ENCODE measurements at places on chromosomes 11 and 22.

DNA sequence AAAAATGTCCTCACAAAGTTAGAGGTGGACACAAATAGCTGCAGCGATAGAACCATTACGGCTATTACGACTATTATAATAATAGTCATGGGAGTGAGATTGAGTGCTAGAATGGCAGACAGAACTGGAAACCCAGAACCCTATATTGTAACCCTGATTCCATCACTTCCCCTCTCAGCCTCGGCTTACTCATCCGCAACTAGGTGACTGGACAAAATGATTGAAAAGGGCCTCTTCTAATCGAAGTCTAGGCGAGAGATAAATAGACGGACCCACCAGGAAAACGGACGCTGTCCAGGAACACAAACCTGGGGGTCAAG lies 629 bp downstream of the PSMA1 start:
- DNase-seq, result no peak

DNA sequence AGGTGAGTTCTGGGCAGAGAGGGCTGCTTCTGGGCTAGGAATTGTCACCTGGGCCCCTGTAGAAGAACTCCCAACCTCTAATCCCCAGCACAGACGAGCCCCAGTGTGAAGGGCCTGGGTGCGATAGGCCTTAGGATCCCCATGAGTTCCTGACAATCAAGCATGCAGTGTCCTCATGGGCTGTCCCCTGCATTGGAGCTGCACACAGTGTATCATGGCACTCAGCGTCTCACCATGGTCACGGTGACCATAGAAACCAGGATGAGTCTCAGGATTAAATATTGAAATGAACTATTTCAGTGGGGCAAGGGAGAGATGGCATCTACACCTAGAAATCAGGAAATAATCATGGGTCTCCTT lies 292 bp downstream of the SCGB2A1 start:
- no peak for DNase-seq

DNA sequence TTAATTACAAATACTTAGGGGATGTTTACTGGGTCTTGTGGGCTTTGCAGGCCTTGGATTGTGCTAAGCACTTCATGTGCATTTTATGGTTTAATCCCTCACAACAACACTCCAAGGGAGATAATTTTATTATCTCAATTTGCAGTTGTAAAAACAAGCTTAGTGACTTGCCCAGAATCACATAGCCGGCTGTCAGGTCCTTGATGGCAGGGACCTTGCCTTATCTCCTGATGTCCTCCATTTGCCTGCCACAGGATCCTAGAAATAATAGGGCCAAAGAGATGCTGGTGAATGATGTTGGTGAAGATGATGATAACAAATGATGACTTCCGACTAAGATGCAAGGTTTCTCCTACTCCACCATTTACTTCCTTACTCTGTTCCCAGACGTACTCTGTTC lies 385.4 kb downstream of the TMEM135 start:
- no peak for DNase-seq

GRCh38 chr22:46349681-46350080 lies 14.2 kb downstream of the TRMU start:
- DNase-seq, result no peak

- no peak for DNase-seq
Measured at GRCh38 chr11:121435551-121436511, 16.3 kb upstream of the SORL1 start.

GRCh38 chr11:63489879-63490278 lies 1.1 kb downstream of the PLAAT5 start:
- DNase-seq, result no peak

- DNase-seq, result no peak
Measured at GRCh38 chr22:48745842-48746788, 1081.6 kb downstream of the BRD1 start.

DNA sequence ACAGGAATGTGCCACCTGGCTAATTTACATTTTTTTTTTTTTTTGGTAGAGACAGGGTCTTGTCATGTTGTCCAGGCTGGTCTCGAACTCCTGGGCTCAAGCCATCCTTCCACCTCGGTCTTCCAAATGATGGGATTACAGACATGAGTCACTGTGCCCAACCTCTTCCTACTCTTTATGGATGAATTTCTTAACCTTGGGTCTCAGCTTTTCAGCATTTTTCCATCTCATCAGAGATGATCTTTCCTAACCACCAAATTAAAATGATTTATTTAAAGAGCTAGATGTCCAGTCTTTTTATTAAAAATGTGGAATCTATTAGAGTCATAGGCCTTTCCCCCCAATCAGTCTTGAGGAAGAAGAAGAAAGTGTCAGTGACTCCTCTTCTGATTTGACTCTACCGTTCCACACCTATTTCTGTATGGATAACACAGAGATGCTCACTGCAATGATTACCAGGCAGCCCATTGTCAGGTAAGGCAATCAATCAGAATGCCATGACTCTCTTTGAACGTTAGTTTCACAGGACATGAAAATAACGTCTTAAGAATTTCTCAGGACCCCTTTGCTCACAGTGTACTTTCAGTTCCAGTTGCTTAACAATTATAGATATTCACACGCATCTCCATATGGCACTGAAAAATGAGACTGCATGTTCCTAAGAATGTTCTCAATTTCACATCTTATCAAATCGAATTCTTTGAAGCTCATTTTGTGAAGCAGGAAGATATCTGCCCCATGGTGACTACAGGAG lies 51.0 kb downstream of the MIAT start:
- no peak for DNase-seq

- DNase-seq, result no peak
Measured at GRCh38 chr11:70504246-70505020, 106.1 kb downstream of the CTTN start.

DNA sequence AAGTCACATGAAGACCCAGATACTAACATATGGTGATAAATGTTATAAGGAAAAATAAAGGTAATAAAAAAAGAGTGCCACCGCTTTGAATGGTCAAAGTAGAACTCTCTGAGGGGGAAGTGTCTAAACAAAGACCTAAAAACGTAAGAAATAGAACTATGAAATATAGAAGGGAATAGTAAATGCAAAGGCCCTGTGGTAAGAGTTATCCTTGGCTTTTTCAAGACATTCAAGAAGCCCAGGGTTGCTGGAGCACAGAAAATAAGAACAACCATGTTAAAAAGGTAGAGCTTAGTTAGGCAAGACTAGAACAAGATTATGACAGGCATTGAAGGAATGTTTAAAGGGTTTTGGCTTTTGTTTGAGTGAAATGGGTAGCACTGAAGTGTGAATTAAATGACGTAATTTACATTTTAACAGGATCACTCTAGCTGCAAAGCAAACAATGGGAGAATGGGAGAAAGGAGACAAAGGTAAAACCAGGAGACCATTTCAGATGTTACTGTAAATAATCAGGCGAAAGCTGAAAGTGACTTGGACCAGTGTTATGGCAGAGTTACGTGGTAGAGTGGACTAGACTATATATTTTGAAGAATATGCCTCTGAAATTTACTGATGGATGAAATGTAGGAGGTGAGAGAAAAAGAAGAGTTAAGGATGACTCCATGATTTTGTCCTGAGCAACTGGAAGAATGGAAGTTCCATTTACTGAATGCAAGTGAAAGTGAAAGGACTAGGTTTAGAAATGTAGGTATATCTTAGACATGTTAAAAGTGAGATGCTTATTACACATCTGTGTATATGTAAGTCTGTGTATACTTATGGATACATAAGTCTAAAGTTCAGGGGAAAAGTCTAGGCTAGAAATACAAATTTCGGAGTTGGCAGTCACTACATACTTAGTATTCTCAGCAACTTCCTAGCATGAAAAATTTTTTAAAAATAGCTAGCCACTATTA lies 28.5 kb downstream of the BTBD10 start:
- DNase-seq, result no peak

DNA sequence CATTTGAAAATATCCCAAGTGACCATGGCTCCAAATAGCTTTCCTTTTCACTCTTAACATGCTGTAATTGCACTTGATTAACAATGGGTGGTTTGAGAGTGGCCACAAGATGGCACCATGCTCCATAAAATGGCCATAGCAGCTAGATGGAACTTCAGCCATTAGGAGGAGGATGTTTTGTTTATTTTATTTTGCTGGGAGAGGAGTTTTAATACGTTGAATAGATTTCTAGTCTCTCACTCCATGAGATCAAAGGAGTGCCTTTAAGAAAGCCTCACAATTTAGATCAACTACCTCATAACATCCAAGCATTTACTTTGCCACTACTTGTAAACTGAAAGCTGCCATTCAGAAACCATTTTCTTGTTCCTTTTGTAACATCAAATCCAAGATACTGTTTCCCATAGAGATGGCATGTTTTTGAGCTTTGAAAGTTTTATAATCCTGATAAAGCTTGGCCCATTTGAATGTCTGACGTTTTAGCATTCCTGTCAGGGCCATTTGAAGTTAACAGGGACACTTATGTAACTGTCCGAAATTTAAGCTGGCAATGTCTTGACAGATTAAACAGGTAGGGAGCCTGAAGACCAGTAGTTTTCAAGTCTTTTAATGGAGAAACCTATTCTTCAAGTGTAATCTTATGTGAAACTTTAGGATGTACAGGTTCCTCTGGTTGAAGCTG lies 4.7 kb downstream of the FEN1 start:
- no peak for DNase-seq

DNA sequence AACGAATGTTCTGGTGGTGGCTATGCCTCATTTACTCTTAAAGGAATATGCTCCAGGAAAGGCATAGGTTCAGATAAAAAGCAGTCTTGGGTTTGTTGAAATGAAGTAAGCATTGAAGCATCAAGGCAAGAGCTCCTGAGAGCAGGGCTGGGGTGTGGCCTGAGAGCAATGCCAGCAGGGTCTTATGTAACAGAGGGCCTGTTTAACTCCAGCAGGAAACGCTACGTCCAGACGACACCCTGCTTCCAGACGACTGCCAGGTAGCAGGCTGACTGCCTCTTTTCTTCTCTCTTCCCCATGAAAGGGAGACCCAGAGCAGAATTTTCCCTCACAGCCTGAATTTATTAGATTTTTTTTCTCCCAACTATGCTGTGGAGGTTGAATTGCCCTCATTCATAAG lies 127.2 kb upstream of the SLC5A12 start:
- no peak for DNase-seq

DNA sequence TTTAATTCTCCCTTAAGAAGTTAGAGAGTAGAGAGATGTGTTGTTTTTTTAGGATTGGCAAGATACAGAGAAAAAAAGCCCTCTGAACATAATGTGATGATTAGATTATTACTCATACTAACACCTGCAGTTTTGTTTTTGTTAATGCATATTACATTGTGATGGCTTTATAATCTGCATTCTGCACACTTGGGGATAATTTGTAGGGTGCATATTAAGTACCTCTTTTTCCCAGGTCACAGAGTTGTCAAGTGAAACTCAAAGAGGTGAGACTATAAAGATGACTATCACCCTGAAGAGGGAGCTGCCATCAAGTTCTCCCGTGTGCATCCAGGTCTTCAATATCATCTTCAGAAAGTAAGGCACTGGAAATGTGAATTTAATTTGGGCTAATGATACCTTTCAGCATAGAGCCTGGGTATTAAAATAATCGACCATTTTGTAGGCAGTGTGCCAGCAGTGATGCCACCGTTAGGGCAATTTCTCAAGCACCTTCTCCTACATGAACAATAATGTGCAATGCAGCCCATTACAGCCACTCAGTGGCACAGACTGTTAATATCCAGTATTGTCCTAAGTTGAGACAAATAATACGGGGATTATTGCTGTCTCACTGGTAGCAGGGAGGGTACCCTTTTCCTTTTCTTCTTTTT lies 16.2 kb downstream of the PIWIL4 start:
- no peak for DNase-seq

DNA sequence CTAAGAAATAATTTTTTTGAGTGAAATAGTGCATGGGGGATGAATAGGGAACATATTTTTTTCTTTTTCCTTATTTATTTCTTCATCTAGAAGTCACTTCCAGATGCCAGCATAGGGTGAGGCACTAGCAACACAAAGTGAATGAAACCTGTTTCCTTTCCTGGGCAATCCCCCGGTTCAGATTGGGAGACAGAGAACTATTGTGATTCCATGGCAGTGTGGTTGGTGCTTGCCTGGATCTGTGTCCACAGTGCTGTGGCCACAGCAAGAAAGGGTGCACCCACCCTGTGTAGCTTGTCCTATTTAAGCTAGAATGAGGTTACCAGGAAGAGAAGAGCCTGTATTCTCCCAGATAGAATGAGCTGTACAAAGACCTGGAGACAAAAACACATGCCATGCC lies 57.6 kb downstream of the SLC5A1 start:
- no peak for DNase-seq

DNA sequence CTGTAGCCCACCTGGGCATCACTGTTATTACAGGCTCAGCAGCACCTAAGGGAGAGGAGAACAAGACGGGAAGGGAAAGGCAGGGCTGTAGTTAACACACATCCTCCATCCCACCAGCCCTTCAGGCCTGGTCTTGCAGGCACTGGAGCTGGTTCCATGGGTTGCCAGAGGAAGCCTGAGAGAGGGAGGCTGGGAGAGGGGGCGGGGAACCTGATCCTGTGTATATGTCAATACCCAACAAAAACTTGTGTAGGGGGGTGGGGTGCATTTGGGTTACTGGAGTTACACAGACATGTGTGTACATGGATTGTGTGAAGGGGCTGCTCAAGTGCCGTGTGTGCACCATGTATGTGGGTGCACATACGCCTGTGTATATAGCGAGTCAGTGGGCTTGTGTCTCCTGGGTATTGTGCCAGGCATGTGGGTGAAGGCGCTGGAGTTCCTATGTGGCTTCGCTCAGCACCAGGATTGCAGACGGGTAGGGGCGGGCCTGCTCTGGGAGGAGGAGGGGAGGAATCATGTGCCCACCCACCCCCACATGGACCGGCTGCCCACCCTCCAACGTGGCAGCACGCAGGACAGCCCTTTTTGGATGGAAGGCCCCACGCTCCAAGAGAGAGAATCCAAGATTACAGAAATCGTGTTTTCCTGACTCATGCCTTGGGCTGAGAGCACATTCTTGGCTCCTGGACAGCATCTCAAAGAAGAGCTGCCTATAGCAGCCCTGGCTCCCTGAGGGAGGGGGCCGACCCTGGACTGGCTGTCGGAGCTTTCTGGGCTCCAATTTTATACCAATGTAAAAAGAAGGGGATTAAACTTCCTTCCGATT lies 4.2 kb upstream of the SERPINH1 start:
- no peak for DNase-seq

- DNase-seq, result no peak
Measured at GRCh38 chr22:30167734-30168133, 78.8 kb downstream of the LIF start.

GRCh38 chr22:34834059-34834458 lies 231.9 kb upstream of the ISX start:
- DNase-seq, result no peak

GRCh38 chr11:15764326-15764725 lies 592.0 kb downstream of the SOX6 start:
- no peak for DNase-seq

GRCh38 chr22:49769691-49770546 lies 57.8 kb downstream of the BRD1 start:
- DNase-seq, result no peak

DNA sequence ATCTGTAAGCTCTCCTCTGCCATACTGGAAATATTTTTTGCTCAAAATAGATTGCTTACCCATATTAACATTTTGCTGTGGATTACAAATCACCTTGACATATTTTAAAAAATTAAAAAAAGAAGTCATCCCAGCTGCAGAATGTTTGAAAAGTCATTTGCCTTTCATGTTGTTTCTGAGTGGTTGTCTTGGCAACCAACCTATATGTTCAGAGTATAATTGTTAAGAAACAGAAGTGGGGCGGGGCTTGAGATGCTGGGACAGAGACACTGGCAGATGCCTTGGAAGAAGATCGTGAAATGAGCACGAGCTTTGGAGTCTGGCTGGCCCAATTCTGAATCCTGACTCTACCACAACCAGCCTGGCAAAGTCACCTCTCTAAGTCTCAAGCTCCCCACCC lies 348.2 kb downstream of the LARGE1 start:
- DNase-seq, result no peak
